Activated CD8-positive, alpha-beta T cell treated with anti-CD3 and anti-CD28 coated beads, Interleukin-2, amount 10 ng/mL, durations not matched to agents 7 days and 5 days (primary cell): ENCODE measurements at places on chromosomes 2 and 18.
A peak's percentile ranks its signal among the peaks of the same experiment; 100 is the strongest.

GRCh38 chr2:58651930-58652329 is 410.8 kb upstream of the FANCL start:
- no peaks in the 10 kb centered on the region for H3K36me3 ChIP-seq
- no peak overlapping the region for H3K4me3 ChIP-seq
- H3K4me1 ChIP-seq, result no peaks in the 10 kb centered on the region
- no peak overlapping the region for H3K27ac ChIP-seq
- DNase-seq, result no peak

DNA sequence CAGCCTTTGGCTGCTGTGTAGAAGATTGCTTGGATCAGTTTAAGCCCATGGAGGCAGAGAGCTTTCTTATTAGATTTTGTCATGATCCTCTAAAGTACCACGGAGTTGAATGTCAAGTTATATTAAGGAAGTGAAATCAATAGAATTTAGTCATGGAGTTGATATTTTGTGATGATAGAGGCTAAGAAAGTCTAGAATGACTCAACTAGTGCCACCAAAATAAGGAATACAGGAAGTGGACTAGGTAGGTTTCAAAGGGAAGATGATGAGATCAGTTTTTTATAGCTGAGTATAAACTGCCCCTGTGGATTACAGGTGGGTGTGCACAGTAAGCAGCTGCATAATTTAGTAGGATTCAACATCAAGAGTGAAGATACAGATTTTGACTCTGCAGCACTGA is 25.2 kb downstream of the FBXO36 start:
- H3K27me3 ChIP-seq, result no peaks in the 10 kb centered on the region
- H3K36me3 ChIP-seq, result no peaks in the 10 kb centered on the region
- H3K4me3 ChIP-seq, result no peak overlapping the region

DNA sequence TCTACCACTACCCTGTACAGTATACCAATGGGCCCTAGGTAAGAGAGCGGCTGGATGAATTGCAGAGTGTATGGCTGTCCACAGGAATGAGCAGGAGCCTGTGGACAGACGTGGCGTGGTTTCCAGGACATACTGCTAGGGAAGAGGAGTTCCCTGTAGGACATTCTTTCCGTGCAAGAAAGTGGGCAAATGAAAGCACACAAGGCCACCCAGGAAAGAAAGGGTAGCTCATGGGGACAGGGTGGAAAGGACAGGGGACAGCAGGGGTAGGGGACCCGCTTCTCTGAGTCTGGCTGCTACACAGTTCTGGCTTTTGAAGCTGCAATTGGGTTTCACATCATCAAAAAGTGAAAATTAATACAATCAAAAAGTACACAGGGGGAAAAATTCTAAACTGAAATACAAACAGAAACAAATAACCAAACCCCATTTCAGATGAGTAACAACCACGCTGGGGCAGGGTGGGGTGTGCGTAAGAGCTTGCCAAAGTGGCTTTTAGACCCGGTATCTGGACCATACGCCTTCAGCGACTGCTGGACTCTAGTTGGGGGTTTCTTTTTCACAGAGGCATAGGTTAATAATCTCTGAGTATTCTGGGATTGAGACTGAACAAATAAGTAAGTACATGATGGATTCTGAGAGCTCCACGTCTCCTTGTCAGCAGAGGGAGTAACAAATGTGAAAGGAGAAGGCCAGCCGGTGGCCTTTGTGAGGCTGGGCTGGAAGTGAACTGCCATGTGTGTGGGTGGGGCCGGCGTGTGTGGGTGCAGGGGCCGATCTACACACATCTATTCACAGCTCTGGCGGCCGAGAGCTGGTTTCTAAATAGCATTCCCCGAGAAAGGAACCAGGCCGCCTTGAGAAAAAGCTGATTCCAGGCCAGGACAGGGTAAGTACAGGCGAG is 84.0 kb downstream of the HDAC4 start:
- H3K27ac ChIP-seq, result peak overlapping the region; percentile 8
- no peaks in the 10 kb centered on the region for H3K27me3 ChIP-seq
- H3K36me3 ChIP-seq, result peaks cover 25% of the 10 kb centered on the region
- peaks cover 44% of the 10 kb centered on the region for H3K4me1 ChIP-seq
- H3K4me3 ChIP-seq, result no peak overlapping the region

- H3K4me1 ChIP-seq, result peaks cover 13% of the 10 kb centered on the region
- H3K27ac ChIP-seq, result no peak overlapping the region
- no peak overlapping the region for H3K4me3 ChIP-seq
- H3K27me3 ChIP-seq, result no peaks in the 10 kb centered on the region
Measured at GRCh38 chr2:60925994-60926740, 44.8 kb downstream of the REL start.

DNA sequence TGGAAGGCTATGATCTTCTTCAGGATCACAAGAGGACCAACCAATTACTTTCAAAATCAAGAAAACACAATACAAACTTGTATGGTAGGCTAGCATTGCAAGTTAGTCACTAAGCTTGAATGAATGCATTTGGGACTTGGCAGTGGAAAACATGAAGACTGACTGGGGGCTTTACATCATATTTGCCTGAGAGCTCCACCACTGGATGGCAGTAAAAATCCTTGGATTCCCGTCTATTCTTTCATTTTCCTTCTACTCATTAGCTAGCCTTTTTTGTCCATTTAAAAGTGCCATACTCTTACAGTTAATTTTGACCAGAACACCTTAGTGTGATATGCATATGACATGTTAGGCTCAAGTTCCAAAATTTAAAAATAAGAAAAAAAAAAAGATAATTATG is 63.5 kb upstream of the RASGRP3 start:
- no peak overlapping the region for H3K27ac ChIP-seq
- no peaks in the 10 kb centered on the region for H3K4me1 ChIP-seq
- no peak overlapping the region for H3K4me3 ChIP-seq

GRCh38 chr18:389658-390357 is 110.7 kb downstream of the COLEC12 start:
- peaks cover 19% of the 10 kb centered on the region for H3K27me3 ChIP-seq
- H3K4me1 ChIP-seq, result peaks cover 3% of the 10 kb centered on the region
- no peak overlapping the region for H3K27ac ChIP-seq
- no peaks in the 10 kb centered on the region for H3K36me3 ChIP-seq

- H3K27me3 ChIP-seq, result peaks cover 5% of the 10 kb centered on the region
- H3K4me3 ChIP-seq, result peak overlapping the region; percentile 28
- peak; percentile 67 for DNase-seq
- peaks cover 12% of the 10 kb centered on the region for H3K4me1 ChIP-seq
- H3K27ac ChIP-seq, result no peak overlapping the region
Measured at GRCh38 chr2:71545572-71546274, 92.4 kb downstream of the DYSF start.

DNA sequence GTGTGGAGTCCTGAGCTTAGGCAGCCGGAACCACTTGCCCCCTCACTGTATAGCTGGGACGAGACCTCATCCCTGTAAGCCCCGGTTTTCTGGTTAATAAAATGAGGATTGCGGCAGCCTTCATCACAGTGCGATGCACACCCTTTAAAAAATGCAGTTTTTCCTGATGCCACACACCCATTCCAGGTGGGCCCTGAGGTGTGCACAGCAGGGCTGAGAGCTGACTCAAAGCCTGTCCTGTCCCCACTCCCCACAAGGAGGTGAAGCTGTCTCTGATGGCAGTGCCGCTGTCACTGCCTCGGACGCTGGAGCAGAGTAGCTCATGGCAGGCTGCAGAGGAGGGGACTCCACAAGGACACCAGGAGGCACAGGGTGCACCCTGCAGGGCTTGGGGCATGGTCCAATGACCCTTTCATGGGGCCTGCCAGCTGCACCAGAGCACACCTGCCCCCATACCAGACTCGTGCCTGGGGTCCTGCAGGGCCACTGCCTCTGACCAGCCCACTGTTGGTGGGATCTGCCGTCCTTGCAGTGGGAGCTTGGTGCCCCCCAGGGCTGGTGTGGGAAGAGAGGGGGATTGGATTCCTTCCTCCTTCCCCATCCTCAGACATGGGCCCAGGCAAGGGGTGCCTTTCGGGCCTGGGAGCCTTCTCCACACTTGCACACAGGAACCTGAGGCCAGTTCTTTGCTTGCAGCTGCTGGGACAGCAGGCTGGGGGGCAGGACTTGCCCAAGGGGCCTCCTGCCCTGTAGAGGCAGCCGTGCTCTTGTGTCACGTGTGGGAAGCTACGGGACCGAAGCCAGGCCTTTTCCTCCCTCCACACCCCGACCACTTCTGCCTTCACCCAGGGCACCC is 22.8 kb downstream of the GPC1 start:
- peaks cover 25% of the 10 kb centered on the region for H3K27me3 ChIP-seq
- H3K4me3 ChIP-seq, result no peak overlapping the region
- no peak overlapping the region for H3K27ac ChIP-seq
- no peaks in the 10 kb centered on the region for H3K36me3 ChIP-seq
- DNase-seq, result no peak

- H3K4me3 ChIP-seq, result no peak overlapping the region
- no peak overlapping the region for H3K27ac ChIP-seq
- H3K27me3 ChIP-seq, result no peaks in the 10 kb centered on the region
- no peaks in the 10 kb centered on the region for H3K36me3 ChIP-seq
- H3K4me1 ChIP-seq, result no peaks in the 10 kb centered on the region
- no peak for DNase-seq
Measured at GRCh38 chr2:80643598-80643997, 339.0 kb upstream of the LRRTM1 start.

- no peaks in the 10 kb centered on the region for H3K27me3 ChIP-seq
- H3K4me3 ChIP-seq, result no peak overlapping the region
- DNase-seq, result no peak
- H3K4me1 ChIP-seq, result no peaks in the 10 kb centered on the region
- H3K36me3 ChIP-seq, result no peaks in the 10 kb centered on the region
- no peak overlapping the region for H3K27ac ChIP-seq
Measured at GRCh38 chr2:70725505-70725904, 42.5 kb downstream of the ADD2 start.

GRCh38 chr2:177573120-177573519 is 180.5 kb downstream of the AGPS start:
- no peaks in the 10 kb centered on the region for H3K4me1 ChIP-seq
- no peak overlapping the region for H3K27ac ChIP-seq
- DNase-seq, result no peak
- H3K27me3 ChIP-seq, result peaks cover 7% of the 10 kb centered on the region
- H3K36me3 ChIP-seq, result no peaks in the 10 kb centered on the region
- no peak overlapping the region for H3K4me3 ChIP-seq
